ENCODE measurements at places on chromosomes 4 and X. TPM values are rescaled to one million over a fixed set of nuclear protein-coding genes. Genes with fewer than 3 reads are reported as not detected.

LRAT gene
- total RNA-seq: 0.05 TPM

PPAT gene
- total RNA-seq: 18.3 TPM

USP51 gene
- 0.43 TPM for total RNA-seq

NUP62CL gene
- total RNA-seq: 13.9 TPM

AFM gene
- not detected for total RNA-seq

TMEM150C gene
- 0.77 TPM for total RNA-seq

CENPVL2 gene
- not detected for total RNA-seq

SLC49A3 gene
- total RNA-seq: 0.09 TPM

SPACA5 gene
- total RNA-seq: not detected

GSX2 gene
- not detected for total RNA-seq

RHOH gene
- 0.18 TPM for total RNA-seq

ARX gene
- total RNA-seq: 0.38 TPM

PDLIM3 gene
- 0.10 TPM for total RNA-seq

ETNPPL gene
- 0.05 TPM for total RNA-seq

WDFY3 gene
- total RNA-seq: 8.3 TPM

PLS3 gene
- 248 TPM for total RNA-seq

CT45A1 gene
- total RNA-seq: not detected

SH3RF1 gene
- total RNA-seq: 8.5 TPM

MAP7D2 gene
- total RNA-seq: 6.6 TPM

ABRAXAS1 gene
- 4.7 TPM for total RNA-seq

NPY2R gene
- total RNA-seq: not detected

TCEAL2 gene
- total RNA-seq: not detected

NSD2 gene
- 47.4 TPM for total RNA-seq

ARMCX2 gene
- 0.05 TPM for total RNA-seq

NAA10 gene
- 239 TPM for total RNA-seq

UGT2B11 gene
- 0.16 TPM for total RNA-seq

GAGE1 gene
- total RNA-seq: not detected

SPIN2A gene
- total RNA-seq: 0.15 TPM

SYAP1 gene
- 21.2 TPM for total RNA-seq

NXF2 gene
- total RNA-seq: not detected

HDX gene
- total RNA-seq: 2.2 TPM

PAGE5 gene
- not detected for total RNA-seq

UBQLN2 gene
- total RNA-seq: 21.4 TPM

UBE2A gene
- total RNA-seq: 133 TPM

WWC2 gene
- 19.3 TPM for total RNA-seq

HAUS7 gene
- 55.5 TPM for total RNA-seq

SPANXA1 gene
- 0.23 TPM for total RNA-seq

KLKB1 gene
- total RNA-seq: not detected

PABPC5 gene
- total RNA-seq: not detected

SFRP2 gene
- total RNA-seq: 0.05 TPM

MAGEB1 gene
- total RNA-seq: not detected

HSPA4L gene
- total RNA-seq: 9.4 TPM

PABPC1L2A gene
- not detected for total RNA-seq

MGAT4D gene
- not detected for total RNA-seq

FAT1 gene
- total RNA-seq: 217 TPM

SYN1 gene
- total RNA-seq: 0.25 TPM

PDZD11 gene
- total RNA-seq: 103 TPM

NEIL3 gene
- 8.4 TPM for total RNA-seq

LETM1 gene
- 28.2 TPM for total RNA-seq

IBSP gene
- not detected for total RNA-seq
